ENCODE measurements at places on chromosomes 11 and 22. TPM values are rescaled to one million over a fixed set of nuclear protein-coding genes. Genes with fewer than 3 reads are reported as not detected.

DNA sequence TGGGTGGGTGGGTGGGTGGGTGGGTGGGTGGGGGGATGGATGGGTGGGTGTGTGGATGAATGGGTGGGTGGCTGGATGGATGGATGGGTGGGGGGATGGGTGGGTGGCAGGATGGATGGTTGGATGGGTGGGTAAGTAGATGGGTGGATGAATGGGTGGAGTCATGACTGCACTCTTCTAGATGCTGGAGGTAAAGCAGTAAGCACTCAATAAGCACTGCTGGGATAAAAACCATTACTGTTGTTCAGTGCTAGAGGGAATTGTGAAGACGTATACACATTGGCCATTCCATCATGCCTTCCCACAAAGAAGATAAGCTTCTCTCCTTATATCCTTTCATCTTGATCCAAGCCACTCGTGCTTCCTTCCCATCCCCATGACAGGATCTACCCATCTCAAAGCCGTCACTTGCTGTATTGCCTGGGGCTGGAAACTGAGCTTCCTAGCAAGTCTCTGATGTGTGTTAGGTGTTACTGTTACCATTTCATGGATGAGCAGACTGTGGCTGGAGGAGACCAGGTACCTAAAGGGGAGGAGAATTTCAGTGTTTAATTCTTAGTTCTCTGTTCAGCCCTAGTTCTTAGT, 74.8 kb downstream of the MICAL2 start:
- H3K36me3 ChIP-seq: no peaks in the 10 kb centered on the region
- H3K27me3 ChIP-seq: no peaks in the 10 kb centered on the region
- no peak overlapping the region for H3K4me3 ChIP-seq
- no peak for DNase-seq

GRCh38 chr11:16287630-16288280, 68.6 kb downstream of the SOX6 start:
- H3K36me3 ChIP-seq: no peaks in the 10 kb centered on the region
- no peaks in the 10 kb centered on the region for H3K27me3 ChIP-seq

GRCh38 chr11:66417000-66417399, 3.8 kb upstream of the NPAS4 start:
- no peak overlapping the region for H3K4me3 ChIP-seq
- no peaks in the 10 kb centered on the region for H3K27me3 ChIP-seq
- peaks cover 10% of the 10 kb centered on the region for H3K4me1 ChIP-seq
- H3K27ac ChIP-seq: no peak overlapping the region

DNA sequence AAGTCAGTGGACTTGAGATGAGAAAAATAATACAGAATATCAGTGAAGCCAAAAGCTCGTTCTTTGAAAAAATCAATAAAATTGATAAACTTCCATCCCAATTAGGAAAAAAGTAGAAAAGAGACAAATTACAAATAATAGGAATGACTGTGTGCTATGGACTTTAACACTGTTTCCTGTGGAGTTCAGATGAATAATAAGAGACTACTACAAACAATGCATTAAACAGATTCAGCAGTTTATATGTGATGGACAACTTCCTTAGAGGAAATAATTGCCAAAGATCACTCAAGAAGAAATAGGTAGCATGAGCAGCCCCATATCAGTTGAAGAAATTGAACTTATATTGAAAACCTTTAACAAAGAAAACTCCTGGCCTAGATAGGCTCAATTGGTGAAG, 99.7 kb downstream of the PPP6R3 start:
- no peaks in the 10 kb centered on the region for H3K4me1 ChIP-seq
- no peaks in the 10 kb centered on the region for H3K36me3 ChIP-seq
- H3K4me3 ChIP-seq: no peak overlapping the region
- H3K27me3 ChIP-seq: no peaks in the 10 kb centered on the region
- H3K27ac ChIP-seq: no peak overlapping the region

PAX6 gene
- total RNA-seq: not detected

PYGM gene
- 0.98 TPM for total RNA-seq

OR2D2 gene
- total RNA-seq: not detected

Data from vagina (tissue), 2 donors.